Stimulated activated CD8-positive, alpha-beta memory T cell treated with anti-CD3 and anti-CD28 coated beads, Interleukin-4, amount 100 ng/mL, for 1 hour (primary cell): ENCODE measurements at places on chromosomes 1 and 21.

DNA sequence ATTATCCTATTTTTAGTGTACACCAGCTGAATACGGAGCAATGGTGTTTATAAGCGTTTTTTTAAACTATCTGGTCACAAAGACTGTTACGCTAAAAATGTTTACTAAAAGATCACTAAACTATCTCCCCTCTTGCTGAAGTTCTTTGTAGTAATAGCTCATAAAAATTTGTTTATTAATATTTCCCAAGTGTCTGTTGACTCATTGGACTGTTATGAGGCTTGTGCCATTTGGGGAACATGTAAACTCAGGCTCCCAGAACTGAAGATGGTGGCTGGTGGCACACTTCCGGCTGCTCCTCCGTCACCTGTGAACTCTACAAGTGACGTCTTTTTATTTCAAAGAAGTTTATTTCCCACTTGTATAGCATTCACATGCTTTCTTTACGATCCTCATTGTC, 46.3 kb downstream of the AIDA start:
- DNase-seq, result no peak

GRCh38 chr1:227894831-227895451, 52.8 kb downstream of the WNT9A start:
- no peak for DNase-seq

DNA sequence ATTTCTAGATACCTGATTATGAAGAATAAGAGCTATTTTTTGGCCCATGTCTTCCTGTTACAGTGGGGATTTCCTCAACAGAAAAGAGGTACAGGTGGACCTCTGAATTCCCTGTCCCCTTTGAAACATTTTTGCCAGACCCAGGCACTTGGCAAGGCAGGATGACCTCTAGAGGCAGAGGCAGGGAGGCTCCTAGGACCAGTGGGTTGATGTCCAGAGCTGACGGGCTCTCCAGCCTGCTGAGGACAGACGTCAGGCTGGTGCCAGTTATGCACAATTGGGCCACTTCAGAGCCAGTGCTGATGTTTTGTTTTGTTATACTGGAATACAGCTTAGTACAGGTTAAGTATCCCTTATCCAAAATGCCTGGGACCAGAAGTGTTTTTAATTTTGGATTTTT, 18.5 kb upstream of the A3GALT2 start:
- DNase-seq, result no peak

GRCh38 chr1:115277276-115277675, 60.8 kb downstream of the NGF start:
- no peak for DNase-seq

DNA sequence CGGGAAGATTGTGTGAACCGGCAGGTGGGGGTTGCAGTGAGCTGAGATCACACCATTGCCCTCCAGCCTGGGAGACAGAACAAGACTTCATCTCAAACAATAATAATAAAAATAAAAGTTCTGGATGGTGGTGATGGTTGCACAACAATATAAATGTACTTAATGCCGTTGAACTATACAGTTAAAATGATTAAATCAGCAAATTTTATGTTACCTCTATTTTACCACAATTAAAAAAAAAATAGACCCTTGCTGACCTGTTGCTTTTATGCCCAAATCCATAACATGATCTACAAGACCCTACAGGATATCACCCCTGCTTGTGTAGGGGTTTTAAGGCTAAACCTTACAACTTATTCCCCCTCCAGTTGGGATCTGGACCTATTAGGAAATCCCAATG, 11.8 kb upstream of the PDIK1L start:
- no peak for DNase-seq

DNA sequence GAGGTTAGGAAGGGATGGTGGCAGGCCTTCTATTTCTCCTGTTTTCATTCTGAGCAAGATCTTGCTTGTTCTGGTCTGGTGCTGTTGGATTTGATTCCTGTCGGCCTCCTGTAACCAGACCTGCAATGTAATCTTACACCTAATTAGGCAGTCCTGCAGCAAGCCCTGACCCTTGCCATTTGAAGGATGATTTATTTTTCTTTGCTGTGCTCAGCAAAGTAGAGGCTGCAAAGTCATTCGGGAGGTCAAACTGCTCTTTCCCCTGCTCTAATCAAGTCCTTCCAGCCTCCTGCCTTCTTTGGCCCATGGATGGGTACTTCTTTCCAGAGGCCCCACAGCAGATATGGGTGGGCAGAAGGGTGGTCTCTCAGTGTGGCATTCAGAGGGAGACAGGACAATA, 417.7 kb upstream of the USP24 start:
- DNase-seq, result no peak

DNA sequence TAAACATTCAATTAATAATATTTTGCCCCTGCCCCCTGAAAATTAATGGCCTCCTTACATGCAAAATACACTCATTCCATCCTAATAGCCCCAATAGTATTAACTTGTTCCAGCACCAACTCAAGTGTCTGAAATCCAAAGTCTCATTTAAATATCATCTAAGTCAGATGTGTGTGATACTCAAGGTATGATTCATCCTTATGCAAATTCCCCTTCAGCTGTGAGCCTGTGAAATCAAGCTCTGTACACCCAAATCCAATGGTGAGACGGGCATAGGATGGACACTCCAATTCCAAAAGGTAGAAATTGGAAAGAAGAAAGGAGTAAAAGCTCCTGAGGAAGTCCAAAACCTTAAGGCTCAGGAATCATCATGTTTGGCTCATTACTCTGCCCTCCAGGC, 83.5 kb downstream of the HHAT start:
- no peak for DNase-seq

GRCh38 chr1:69233463-69233862, 334.3 kb upstream of the LRRC7 start:
- DNase-seq, result no peak

- DNase-seq, result no peak
Observed at GRCh38 chr1:97820470-97821188, 100.2 kb downstream of the DPYD start.

- DNase-seq, result no peak
Observed at GRCh38 chr1:183353597-183353996, 64.6 kb downstream of the NMNAT2 start.

- no peak for DNase-seq
Observed at GRCh38 chr1:178051071-178051470, 42.8 kb upstream of the RASAL2 start.

- DNase-seq, result no peak
Observed at GRCh38 chr1:6131561-6131960, 48.6 kb downstream of the CHD5 start.

DNA sequence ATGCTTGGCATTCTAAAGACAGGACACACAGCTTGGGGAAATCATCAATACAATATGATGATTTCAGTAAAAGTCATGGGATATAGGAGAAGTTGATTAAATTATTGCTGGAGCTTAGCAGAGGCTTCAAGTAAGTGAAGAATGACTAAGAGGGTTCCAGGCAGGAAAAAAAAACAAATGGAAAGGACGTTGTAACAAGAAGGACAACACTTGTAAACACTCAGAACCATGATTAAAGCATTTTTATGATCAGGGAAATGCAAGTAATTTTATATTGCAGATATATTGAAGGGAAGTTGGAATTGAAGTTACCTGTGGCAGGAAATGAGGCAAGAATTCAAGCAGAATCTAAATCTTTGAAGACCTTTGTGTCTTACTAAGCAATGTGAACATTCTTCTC, 602.7 kb upstream of the NEGR1 start:
- DNase-seq, result no peak

GRCh38 chr1:36650200-36651065, 167.7 kb upstream of the CSF3R start:
- DNase-seq, result peak; percentile 17

- DNase-seq, result peak; percentile 10
Observed at GRCh38 chr21:39313042-39313570, 326 bp downstream of the BRWD1 start.

DNA sequence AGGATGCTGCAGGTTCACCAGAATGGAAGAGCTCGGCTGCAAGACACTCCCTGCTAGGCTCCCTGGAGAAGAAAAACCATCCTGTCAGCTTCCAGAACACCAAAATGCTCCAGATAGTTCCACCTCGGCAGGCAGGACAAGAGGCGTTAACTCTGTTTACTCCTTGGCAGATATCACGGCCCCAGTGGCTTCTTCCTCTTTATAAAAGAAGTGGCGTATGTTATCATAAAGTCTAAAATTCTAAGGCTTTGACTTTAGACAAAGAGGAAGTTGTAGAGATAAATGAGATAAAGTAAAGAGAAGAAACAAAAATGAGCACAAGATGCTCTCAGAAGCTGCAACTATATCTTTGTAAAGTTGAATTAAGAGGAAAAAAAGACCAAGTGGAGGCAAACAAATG, 24.3 kb upstream of the MTF1 start:
- no peak for DNase-seq

- no peak for DNase-seq
Observed at GRCh38 chr21:45894906-45895777, 86.4 kb upstream of the COL6A1 start.

- DNase-seq, result no peak
Observed at GRCh38 chr1:206782448-206782847, 10.2 kb upstream of the IL10 start.

GRCh38 chr1:89610457-89611011, 22.4 kb upstream of the LRRC8C start:
- DNase-seq, result no peak

GRCh38 chr1:89866568-89866967, 45.7 kb downstream of the LRRC8D start:
- DNase-seq, result no peak

GRCh38 chr1:25111706-25112105, 120.6 kb downstream of the SYF2 start:
- no peak for DNase-seq

GRCh38 chr1:62962014-62962812, 178.3 kb downstream of the ATG4C start:
- no peak for DNase-seq

- DNase-seq, result no peak
Observed at GRCh38 chr1:23720256-23720995, 22.8 kb upstream of the ELOA start.

DNA sequence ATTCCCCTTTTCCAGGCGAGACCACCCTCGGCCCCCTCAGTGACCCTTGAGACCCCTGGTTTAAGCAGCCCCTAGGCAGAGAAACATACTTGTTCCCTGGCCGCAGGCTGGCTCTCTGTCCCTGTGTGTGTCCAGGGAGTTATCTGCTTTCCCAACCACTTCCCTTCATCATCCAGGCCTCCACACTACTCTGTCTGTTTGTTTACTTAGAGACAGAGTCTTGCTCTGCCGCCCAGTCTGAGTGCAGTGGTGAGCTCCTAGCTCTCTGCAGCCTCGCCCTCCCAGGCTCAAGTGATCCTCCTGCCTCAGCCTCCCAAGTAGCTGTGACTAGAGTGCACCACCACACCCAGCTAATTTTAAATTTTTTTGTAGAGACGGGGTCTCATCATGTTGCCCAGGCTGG, 5.8 kb upstream of the VWA1 start:
- DNase-seq, result no peak

GRCh38 chr21:34986561-34987500, 62.3 kb downstream of the RUNX1 start:
- DNase-seq, result no peak

DNA sequence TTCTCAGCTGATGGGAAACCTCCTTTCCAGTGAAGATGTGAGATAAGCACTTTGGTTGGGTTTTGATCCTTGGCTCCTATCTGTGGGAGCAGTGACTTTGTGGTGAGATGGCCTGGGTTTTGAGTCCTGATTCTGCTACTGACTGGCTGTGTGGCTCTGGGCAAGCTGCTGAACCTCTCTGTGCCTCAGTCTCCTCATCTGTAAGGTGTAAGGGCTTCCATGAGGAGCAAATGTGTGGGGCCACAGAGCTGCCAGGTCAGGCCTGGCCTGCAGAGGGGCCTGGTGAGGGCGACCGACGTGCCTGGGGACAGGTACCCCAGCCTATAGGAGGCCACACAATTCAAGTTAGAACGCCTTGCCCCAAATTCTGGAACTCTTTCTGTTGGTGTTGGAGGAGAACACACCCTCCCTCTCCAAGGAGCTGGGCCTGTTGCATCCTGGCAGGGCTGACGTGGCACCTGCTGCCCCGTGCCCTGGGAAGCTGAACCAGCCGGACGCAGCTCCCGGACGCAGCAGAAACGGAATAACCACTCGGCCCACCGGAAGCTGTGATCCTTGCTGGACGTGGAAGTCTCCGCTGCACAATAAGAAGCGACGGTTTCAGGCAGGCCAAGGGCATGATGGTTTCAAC, 62.7 kb downstream of the AGPAT3 start:
- no peak for DNase-seq

- no peak for DNase-seq
Observed at GRCh38 chr1:245181158-245181517, 26.4 kb downstream of the KIF26B start.
